DMS79 (cell line): ENCODE measurements at places on chromosomes 7 and 10.

- DNase-seq = no peak
Observed at GRCh38 chr7:31495653-31496052, 18.2 kb upstream of the ITPRID1 start.

GRCh38 chr10:45063591-45064231 lies 63.0 kb downstream of the ZNF22 start:
- DNase-seq = peak; percentile 1

- DNase-seq = no peak
Observed at GRCh38 chr7:68789597-68789996, 808.7 kb upstream of the AUTS2 start.

- DNase-seq = no peak
Observed at GRCh38 chr7:148699024-148699781, 500 bp downstream of the CUL1 start.

DNA sequence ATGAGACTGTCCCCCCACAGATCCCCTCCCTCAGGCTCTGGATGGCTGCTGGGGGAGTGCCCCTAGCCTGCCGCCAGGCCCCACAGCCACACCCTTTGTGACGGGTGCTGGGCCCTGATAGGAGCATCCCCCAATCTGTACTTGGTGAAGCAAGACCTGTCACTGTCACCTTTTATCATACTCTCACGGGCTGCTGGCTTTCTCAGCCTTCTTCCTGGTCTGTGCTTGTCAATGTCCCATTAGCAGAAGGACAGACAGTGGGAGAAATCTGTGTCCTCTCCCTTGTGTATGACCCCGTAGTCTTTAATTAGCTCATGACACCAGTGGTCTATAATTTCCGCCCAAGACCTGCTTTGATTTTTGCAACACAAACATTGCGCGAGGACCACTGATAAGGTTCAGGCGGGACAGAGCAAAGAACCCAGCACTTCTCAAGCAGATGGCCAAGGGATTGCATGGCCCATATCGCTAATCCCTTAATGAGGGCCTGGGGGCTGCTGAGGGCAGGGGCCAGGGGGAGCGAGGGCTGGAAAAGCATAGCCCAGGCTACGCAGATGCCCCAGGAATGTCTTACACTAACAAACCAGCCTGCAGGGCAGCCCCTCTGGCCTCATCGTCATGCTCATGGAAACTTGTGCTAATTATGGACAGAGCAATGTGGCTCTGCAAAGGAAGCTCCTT lies 127.8 kb downstream of the PTPN20 start:
- DNase-seq = no peak

GRCh38 chr10:116637830-116638229 lies 17.1 kb downstream of the PNLIPRP2 start:
- DNase-seq = no peak

DNA sequence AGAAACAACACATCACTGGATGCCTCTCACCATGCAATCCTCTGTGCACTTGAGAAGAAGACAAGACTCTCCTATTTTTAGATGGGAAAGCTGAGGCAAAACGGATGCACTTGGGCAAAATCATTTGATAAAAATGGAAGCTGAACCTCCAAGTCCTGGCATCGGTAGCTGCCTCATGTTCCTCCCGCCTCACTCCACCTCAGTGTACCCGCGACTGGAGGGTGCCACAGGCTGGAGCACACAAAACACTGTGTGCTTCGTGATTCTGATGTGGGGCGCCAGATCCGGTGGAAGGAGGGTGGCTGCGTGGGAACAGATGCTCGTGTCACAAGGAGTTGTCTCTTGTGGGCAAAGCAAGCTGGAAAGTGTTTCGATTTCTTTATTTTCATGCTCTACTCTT lies 41.3 kb downstream of the TAS2R41 start:
- DNase-seq = no peak

DNA sequence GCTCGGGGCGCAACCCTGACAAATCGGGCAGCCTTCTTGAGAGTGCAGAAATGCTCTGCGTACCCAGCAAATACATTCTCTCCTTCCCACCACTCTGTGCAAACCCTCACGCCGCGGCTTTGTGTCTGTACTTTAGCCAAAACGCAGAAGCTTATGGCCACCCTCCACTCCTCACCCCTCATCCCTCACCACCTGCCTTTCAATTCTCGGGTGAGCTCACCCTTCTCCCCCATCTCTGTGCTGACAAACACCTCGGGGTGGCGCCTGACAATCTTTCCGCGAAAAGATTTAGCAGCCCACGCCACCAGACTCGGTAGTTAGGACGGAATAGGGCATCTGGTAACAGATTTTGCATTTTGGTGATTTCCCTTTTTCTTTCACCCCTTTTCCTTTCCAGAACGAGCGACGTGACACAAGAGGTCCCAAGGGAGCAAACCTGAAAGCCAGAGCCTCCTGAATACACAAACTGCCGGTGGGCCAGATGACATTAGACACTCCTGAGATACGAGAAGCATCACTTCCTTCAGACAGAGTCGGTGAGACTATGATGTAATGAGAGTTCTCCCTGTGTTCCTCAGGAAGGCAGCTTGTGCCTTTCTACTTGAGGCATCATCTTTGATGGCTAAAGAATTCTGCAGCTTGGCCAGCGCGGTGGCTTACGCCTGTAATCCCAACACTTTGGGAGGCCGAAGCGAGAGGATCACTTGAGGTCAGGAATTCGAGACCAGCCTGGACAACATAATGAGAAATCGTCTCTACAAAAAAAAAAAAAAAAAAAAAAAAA lies 671 bp upstream of the ATAD1 start:
- DNase-seq = peak; percentile 32

- no peak for DNase-seq
Observed at GRCh38 chr10:86410542-86411124, 44.0 kb upstream of the GRID1 start.

DNA sequence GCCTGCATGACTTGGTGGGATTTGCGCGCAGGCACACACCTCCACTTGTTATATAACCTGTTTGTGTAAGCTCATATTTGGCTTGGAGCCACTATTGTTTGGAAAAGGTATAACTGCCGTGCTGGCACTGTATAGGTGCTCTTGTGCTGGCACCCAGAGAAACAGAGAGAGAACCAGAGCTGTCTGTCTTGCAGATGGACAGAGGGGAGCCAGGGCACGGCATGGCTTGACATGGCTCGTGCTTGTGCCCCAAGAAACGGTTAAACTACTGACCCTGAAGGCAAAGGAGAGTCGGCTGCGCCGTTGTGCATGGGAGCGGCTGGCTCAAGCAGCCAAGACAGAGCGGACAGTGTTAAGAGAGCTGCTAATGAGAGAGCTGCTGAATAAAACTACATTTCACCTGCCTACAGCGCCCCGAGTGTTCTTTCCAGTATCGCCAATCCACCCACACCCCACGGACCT lies 23.2 kb downstream of the RAPGEF5 start:
- no peak for DNase-seq
